ENCODE measurements at places on chromosomes 5 and 9.
A peak's percentile ranks its signal among the peaks of the same experiment; 100 is the strongest.

DNA sequence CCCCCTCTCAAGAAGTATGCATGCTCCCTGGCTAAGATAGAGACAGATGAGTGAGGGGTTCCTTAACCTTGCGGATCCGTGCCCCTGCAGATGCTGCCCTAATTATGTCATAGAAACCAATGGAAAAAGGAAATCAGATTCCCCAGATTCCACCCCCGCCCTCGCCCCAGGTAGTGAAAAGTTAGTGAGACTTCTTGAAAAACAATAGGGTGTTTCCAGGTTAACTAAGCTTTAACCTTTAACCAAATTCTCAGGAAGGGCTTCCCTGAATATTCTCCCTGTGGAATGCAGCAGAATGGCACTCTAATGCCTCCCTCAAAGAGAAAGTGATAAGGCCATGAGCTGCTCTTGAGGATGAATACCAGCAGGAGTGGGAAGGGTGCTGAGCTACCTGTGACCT, 116.0 kb upstream of the RANBP3L start:
- no peak for DNase-seq

GRCh38 chr9:106218427-106218826, 524.1 kb downstream of the TMEM38B start:
- no peak for DNase-seq

- DNase-seq: no peak
These were observed 62.0 kb downstream of the RNF130 start for GRCh38 chr5:180009581-180009980.

DNA sequence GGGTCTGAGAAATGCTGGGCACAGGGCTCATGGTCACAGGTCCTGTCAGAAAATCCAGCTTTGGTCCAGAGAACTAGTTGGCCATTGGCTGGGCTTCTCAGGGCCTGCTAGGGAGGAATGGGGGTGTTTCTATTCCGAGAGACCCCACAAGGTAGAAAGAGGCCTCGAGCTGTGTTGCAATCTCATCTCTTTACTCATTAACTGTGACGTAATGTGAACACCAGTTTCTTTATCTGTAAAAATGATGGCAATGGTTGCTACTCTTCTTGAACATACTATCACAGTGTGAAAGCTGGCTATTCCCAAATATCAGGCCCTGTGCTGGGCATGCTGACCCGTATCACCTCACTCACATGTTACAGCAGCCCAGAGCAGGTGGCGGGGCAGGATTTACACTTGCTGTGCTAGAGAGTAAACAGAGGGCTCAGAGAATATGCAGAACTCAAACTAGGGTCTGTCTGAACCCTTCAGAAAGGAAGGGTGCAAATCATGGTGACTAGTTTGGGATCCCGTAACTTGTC, 35.7 kb upstream of the SLC25A51 start:
- DNase-seq: no peak

DNA sequence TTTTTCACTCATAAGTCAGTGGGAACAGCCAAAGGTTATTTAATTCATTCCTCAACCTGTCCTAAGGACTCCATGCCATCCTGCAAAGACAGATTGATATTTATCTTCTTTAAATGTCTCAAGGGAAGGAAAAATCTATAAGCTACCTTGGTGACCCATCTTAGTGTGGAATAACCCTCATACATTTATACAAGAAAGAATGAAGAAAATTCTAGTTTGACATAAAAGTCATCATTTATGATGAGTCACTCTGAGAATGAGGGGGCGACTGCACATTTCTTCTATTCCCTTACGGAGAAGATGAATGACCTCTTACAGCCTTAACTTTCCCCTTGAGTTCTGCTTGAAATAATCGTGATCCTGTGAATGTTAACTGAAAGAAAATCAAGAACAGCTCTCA, 26.8 kb upstream of the NUDT12 start:
- no peak for DNase-seq

DNA sequence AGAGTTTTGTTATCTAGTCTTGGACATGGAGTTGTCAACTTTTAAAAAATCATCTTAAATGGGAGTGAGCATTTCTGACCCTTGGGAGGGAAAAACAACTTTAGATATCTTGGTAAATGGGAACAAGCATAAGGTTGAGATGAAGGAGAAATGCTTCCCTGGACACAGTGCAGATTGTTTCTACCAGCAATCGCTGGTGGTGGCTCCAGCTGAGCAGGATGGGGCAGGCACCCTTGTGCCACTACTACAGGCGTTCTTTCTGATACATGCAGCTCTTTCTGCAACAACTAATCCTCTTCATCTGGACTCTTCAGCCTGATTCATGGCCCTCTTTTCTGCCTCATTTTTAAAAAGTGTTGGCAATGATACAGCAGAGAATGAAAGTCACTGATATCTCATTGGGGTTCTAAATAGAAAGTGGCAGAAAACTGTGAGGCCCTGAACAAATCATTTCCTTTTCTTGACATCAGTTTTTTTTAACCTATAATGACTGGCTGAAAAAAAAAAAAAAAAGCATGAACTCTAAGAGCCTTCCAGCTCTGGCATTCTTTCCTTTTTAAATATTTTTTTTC, 409.4 kb upstream of the PTGER4 start:
- no peak for DNase-seq

- no peak for DNase-seq
These were observed 162.3 kb upstream of the ZNF462 start for GRCh38 chr9:106700676-106701075.

DNA sequence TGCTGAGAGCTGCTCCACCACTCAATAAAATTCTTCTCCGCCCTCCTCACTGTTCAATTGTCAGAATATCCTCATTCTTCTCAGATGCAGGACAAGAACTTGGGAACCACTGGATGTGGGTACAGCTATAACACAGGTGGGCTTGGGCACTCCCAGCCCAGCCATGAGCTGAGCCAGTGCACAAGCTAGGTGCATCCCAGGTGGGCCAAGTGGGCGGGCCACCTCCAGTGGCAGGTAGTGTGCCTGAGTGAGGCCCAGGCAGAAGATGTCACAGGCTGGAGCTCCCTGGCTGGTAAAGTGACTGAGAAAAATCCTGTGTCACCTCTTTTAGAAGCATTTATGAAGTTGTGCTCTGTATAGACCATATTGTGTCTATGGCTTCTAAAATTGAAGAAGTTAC, 501.6 kb upstream of the TYRP1 start:
- no peak for DNase-seq

- DNase-seq: no peak
These were observed 324.1 kb downstream of the PLK2 start for GRCh38 chr5:58135571-58136335.

DNA sequence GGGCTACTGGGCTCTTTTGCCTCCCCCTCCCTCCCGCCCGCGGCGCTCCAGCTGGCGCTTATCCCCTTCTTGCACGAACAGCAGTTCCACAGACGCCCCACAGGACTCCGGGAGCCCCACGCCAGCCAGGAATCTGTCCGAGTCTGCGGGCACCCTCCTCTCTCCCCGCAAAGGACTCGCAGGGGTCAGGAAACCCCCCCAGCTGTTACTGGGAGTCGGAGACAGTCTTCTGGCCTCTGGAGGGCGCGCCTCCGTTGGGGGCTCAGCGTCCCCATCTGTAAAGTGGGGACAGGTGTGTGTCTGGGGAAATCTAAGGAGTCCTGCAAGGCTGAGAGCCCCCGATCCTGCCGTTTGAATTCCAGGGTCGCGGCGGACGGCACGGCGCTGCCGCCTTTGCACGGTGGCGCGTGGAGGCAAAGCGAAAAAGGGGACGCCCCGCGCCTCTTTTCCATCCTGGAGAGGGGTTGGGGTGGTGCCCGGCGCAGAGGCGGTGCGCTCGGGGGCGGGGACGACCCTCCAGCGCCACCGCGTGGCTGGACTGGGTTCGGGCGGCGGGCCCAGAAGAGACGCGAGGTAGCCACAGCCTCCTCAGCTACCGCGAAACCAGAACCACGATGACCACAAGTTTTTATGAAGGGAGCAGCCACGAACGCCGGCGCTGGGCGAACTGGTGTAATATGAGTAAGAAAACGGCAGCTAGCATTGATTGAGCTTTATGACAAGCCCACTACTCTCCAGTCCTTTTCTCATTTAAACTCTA, 2.8 kb upstream of the CCIN start:
- peak; percentile 90 for DNase-seq

GRCh38 chr9:121649476-121650216, 1.8 kb upstream of the DAB2IP start:
- DNase-seq: no peak

DNA sequence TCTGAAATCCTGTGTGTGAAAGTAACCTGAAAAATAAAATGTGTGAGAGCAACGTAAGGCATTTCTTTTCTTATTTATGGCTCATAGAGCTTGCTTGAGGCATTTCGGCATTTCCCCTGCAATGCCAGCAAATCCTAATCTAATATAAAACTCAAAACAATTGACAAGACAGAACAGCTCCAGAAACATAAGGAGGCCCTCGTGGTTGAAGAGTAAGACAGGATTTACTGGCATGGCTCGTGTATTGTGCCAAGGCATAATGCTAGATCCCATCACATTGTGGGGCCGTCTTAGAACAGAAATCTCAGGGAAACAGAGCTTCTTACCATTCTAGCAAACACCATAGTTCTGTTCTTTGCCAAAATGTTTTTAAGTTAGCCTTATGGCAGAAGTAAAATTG, 166.2 kb downstream of the NTRK2 start:
- no peak for DNase-seq

DNA sequence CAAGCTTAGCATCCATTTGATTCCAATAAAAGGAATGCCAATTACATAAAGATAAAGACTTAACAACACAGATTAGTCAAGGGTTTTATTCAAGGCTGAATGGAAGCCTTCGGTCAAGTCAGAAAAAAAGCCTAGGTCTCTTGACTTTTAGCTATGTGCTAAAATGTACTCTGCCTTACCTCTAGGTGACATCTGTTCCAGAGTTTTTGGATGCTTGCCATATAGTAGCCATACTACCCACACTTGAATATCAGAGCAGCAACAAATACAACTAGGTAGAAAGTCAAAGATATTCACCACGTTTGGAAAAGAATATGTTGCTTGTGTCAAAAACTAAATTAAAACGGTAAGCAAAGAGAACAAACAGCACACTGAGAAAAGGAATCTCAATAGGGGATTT, 484.7 kb downstream of the ELAVL2 start:
- no peak for DNase-seq

DNA sequence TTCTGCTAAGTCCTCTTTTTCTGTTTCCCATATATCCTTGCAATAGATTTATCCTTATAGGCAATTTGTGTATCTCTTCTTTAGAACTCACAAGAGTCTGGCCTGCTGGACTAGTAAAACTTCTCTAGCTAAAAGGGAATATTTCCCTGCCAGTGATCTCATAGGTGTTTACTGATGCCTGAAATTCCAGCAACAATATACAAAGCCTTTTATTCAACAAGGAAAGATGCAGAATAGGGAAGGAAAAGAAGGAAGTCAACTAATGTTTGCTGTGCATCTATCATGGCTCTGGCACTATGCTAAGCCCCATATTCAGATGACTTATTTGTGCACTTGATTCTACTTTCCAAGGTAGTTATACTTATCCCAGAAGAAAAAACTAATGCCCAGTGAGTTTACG, 160.0 kb upstream of the DMRTA1 start:
- no peak for DNase-seq

GRCh38 chr5:166535641-166536040, 1755.8 kb upstream of the WWC1 start:
- no peak for DNase-seq

DNA sequence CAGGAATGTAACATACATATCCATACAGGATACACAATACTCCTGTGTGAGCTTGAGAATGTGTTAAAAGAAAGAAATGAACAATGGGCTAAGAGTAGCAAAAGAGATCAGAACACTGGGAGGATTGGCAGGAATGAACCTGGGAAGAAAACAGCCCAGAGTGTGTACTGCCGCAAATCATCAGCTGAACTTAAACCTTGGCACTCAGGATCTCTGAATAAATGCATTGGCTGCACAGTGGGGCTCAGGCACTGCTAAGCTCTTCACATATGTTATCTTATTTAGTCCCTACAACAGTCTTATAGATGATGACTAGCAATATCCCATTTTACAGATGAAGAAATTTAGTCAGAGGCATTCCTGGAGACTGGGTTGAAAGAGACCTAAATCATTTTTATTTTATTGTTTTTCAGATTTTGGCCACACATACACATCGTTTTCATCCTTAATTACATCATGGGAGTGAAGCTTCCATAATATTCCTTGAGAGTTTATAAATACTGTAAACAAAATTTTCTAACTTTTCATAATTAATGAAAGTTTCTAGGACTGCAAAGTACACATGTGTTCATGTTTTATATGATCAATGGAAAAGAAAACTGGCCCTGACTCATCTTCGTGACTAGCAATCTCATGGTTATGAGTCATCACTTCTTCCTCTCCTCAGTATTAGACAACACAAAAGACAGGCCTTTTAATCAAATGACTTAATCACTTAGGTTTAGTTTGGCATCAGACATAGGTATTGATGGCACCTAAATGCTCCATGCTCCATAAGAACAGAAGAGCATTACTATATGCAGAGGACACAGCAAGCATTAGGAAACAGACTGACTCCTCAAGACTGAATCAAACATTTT, 59.2 kb downstream of the CDH18 start:
- DNase-seq: no peak

- DNase-seq: no peak
These were observed 76.9 kb upstream of the ZNF608 start for GRCh38 chr5:124823380-124823779.

GRCh38 chr5:29402270-29402669, 1791.2 kb upstream of the CDH6 start:
- DNase-seq: no peak

- DNase-seq: no peak
These were observed 190.1 kb downstream of the PAX5 start for GRCh38 chr9:36843964-36844363.

DNA sequence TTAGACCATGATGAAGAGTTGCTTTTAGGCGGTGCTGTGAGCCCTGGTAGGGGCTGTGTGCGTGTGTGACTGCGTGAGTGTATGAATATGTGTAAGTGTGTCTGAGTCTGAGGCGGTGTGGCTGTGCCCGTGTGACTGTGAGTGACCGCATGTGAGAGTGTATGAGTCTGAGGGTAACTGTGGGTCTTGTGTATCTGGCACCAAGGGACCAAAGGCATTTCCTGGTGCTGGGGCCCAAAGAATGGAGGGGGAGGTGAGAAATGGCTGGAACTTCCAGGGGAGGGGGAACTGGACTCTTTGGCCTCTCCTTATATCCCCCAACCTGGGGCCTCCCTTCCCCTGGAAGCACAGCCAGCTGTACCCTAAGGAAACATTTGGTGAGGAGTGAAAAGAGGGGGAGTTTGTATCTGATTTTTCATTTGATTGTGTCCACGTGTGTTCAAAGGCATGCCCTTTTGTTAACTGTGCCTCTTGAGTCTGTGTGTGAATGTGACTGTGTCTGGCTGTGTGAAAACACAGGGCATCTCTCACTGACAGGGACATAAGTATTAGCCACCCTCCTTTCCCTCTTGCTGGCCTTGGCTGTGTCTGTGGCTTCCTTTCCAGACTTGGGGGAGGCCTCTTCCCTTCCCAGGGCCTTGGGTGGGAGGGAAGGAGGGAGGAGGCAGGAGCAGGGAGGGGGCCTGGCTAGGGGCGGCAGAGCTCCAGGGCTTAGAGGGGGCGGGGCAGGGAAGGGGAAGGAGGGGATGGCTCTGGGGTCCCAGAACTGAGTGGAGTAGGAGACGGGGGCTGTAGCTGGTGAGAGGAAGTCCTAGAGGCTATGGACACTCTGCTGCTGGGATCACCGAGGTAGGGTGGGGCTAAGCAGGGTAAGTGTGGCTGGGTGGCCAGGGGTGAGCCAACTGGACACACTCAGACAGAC, 1.4 kb downstream of the IL11RA start:
- peak; percentile 90 for DNase-seq

- DNase-seq: no peak
These were observed 222.5 kb downstream of the NXNL2 start for GRCh38 chr9:88757406-88758010.

- DNase-seq: no peak
These were observed 9.0 kb upstream of the AK1 start for GRCh38 chr9:127886401-127886972.

GRCh38 chr9:72864327-72864726, 88.5 kb downstream of the ALDH1A1 start:
- no peak for DNase-seq

Measured in femur (tissue), 1 donor.